ENCODE measurements at places on chromosomes 6 and 20.

DNA sequence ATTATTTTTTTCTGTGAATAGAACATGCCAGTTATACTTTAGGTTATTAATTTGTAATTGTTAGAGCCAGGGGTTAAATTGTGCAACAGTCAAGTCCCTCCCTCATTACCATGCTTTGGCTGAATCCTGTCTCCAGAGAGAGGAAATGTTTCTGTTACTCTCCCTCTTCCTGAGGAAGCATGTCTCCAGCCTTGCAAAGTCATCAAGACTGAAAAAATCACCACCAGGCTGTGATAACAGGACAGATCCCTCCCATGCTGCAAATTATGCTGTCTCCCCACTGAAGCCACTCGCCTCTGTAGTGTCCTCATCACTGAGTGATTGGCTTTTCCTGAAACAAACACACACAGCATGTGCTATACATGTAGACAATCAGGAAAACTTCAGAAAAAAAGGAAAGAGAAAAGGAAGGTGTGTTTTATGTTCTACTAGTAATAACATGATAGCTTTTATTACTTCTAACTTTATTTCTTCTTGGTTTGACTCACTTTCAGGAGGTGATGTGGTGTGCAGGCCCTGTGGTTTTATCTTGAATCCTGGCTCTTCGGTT lies 290.0 kb upstream of the JAG1 start:
- DNase-seq: no peak

DNA sequence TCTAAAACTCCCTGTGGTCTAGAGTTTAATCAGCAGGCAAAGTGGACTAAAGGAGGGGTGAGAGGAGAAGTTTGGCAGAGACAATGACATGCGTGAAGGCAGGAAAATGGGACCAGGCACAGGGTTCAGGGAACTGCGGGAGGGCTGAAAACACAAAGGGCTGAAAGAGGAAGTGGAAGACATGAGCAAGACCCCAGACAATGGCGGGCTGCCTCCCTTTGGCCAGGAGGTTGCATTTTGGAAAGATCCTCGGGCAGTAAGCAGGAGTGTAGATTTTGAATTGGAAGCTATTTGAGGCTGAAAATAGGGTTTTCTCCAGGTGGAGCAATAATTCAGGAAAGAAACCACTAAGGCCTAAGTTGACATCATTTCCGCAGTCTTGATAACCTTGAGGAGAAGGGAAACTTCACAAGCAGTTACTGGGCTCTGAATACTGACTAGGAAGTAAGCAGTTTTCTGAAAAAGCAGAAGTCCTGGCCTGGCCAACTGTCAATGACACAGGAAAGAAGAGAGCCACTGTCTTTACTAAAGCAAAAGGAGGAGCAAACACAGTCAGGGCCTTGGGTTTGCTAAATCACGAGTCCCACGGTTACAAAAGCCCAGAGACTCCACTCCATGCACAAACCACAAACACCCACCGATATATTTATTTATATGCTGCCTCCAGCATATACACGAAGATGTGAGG lies 3.4 kb downstream of the LY86 start:
- no peak for DNase-seq

DNA sequence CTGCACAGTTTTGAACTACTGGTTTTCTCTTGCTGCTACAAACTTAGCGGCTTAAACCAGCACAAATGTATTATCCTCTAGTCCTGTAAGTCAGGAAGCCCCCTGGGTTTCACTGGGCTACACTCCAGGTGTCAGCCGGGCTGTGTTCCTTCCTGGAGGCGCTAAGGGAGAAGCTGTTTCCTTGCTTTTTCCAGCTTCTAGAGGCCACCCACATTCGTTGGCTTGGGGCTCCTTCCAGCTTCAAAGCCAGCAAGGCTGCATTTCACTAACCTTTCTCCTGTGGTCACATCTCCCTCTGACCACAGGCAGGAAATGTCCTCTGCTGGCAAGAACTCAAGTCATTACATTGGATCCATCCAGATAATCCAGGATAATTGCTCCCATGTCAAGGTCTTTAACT lies 350.6 kb upstream of the PLCB4 start:
- DNase-seq: no peak

DNA sequence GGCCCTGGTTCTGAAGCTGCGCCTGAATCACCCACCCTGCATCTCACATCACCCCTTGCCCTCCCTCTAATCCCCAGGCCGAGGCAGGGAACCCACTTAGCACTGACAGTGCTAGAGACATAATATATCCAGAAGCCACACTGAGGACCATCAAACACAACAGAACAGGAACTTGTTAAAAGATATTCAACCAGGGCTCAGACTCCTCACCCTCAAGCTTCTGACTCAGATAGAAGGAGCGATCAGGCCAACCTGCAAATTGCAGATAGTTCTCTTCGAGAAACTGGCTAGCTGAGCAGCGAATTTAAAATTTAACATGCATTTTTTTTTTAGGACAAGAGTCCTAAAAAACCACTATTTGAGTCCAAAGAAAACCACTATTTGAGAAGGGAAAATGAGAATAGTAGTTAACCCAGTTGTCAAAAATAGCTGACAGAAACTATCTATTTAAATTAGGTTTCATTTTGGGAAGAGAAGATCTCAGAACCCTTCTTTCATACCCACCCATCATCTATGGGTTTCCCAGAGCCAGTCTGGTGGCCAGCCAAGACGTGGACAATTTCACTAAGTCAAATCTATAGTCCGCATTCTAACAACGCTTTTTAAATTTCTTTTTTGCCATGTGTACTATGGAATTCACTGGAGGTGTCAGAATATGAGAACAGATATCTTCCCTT lies 95.6 kb downstream of the OPRM1 start:
- DNase-seq: no peak

- DNase-seq: no peak
Observed at GRCh38 chr6:108574457-108575141, 13.9 kb downstream of the FOXO3 start.

DNA sequence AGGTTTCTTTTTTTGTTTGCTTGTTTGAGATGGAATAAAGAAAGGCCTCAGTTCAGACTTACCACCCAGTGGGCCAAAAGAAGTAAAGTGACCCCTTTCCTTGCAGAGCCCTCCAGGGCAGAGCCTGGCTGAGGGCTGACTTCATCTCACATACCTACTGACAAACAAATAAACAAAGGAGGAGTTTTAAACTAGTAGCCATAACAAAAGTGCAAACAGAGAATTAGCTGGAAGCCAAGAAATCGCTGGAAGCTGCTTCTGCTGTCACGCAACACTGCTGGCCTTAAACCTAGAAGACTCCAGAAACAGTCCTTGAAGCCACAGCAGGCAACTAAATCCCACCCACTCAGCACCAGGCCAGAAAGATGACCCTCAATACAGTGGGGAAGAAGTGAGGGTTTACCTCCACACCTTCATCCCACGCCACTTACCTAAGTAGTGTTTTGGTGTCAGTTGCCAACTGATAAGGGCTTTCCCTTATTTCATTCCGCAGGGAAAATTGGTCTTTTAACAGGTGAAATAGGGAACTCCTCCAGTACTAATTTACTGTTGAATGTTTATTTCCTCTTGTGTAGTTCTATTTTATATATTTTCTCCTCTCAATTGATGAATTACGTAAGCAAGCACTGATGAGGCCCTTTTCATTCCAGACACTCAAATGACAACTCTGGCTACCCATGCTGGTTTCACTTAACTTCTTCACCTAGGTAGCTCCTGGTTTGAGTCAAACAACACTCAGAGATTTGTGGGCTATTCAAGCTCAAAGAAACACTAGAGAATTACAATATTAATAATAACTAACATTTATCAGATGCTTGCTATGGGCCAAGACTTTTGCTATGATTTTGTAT lies 46.2 kb downstream of the EDN1 start:
- no peak for DNase-seq

- DNase-seq: no peak
Observed at GRCh38 chr6:93584300-93584699, 164.9 kb upstream of the EPHA7 start.

DNA sequence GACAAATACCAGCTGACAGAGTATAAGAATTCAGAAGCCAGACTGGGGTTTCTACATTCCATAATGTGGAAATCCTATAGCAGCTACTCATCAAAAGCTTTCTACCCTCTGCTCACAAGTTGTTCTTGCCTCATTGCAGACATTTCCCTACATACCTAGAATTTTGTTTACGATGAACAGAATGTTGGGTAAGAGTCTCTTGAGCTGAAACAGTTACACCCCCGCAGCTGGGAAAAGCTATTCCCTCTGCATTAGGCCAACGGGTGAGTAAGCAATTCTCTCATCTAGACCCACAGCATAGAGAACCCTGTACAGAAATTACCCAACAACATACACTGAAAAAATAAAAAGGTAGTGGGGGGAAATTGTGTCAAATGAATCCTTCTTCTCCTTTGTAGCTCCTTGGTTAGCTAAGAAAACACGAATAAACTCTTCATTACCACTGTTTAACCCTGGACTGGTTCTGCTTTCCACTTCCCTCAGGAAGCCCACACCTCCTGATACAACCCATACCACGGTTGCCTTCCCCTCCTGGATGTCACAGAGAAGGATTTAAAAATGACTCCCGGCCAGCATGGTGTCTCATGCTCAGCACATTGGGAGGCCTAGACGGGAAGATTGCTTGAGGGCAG lies 215.0 kb upstream of the SHLD1 start:
- DNase-seq: peak; percentile 78

GRCh38 chr20:2755451-2756055 lies 44.9 kb downstream of the CPXM1 start:
- no peak for DNase-seq

- DNase-seq: no peak
Observed at GRCh38 chr6:54578261-54578660, 268.3 kb upstream of the FAM83B start.

GRCh38 chr6:159443417-159443920 lies 249.6 kb downstream of the SOD2 start:
- no peak for DNase-seq

DNA sequence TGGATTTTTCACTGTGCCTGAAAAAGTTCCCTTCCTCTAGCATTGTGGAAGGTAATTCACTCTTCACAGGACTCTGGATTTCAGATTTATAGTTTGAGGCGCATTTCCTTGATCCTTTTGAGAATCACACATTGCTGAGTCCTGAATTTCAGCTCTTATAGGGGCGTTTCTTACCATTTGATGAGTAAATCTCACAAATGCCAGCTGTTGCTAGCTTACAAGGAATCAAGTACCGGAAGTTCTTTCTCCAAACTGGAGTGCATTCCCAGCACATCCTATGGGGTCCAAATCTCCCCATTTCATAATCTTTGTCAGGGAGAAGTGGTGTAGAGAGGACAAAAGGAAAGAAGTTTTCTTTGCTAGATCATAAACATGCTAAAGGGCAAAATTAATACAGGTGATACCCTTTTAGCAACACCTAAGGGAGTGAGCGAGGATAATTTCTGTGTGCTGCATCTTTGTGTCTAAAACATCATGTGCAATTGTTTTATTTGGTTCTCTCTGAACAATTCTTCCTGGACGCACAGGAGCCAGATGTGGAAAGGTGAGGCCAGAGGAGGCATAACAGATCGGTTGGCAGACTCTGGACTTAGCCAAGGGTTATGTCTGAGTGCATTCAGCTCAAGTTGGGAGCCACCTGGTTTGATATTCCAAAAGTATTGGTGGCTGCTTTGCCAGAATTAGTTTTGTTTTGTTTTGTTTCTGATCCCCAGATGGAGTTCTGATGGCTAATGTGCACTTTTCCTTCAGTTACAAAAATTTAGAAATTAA lies 37.4 kb upstream of the EYA2 start:
- no peak for DNase-seq

- no peak for DNase-seq
Observed at GRCh38 chr20:44900231-44900854, 9.5 kb upstream of the PABPC1L start.

DNA sequence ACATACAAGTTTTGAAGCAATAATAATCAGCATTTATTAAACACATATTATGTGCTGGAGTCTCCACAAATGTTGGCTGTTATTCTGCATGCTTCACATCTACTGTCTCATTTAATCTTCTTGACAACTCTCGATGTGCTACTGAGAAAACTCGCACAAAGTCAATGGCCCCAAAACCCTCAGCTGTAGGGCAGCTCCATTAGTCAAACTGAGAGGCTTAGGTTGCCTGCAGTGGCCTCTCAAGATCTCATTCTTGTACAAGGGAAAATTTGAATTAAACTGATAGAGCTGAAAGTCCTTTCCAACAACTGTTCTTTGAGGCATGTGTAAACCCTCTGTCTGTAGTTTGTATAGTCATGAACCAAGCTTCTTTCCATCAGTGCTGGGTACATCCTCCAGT lies 49.8 kb downstream of the MBOAT1 start:
- no peak for DNase-seq

- DNase-seq: no peak
Observed at GRCh38 chr20:61166324-61166723, 85.7 kb upstream of the CDH4 start.

DNA sequence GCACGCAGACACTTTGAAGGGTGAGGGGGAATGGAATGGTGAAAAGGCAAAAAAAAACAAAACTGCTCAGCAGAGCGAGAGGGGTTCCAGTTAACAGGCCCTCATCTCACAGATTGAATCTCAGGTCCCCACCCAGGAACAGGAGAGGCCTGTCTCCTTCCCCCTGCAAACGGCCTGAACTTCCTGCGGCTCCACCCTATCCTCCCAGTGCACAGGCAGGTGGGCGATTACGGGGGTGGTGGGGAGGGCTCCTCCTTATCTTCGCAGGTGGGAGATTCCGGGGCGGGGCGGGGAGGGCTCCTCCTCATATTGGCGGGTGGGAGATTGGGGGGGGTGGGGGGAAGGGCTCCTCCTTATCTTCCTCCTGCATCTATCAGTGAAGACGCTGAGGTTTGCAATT lies 129.0 kb downstream of the SOX4 start:
- no peak for DNase-seq

- DNase-seq: no peak
Observed at GRCh38 chr20:45157962-45158361, 16.7 kb upstream of the PI3 start.

DNA sequence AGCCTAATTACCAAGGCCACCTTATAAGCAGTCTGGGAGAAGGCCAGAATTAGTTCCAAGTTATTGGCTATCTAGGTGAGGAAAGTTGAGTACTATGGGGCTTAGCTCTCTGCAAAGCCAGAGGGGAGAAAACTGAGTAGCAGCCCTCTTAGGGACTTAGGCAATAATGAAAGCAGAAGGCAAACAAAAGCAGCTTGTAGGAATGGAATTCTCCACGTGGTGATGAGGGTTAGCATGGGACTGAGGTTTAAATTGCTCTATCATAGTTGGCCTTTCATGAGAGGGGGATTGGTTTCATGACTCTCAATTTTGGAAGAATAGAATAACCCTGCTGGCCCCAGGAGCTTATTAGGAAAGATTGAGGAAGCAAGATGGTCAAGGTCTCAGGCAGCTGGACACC lies 7.0 kb upstream of the UBE2J1 start:
- no peak for DNase-seq

GRCh38 chr6:137389150-137389704 lies 105.0 kb downstream of the OLIG3 start:
- no peak for DNase-seq

- no peak for DNase-seq
Observed at GRCh38 chr6:135555550-135555949, 58.0 kb upstream of the AHI1 start.

GRCh38 chr6:44868910-44869309 lies 459.2 kb upstream of the RUNX2 start:
- no peak for DNase-seq

GRCh38 chr20:40336533-40336932 lies 352.5 kb downstream of the MAFB start:
- DNase-seq: no peak

- no peak for DNase-seq
Observed at GRCh38 chr6:111792241-111792640, 81.0 kb downstream of the FYN start.
